ENCODE measurements at places on chromosomes 16 and 17.

- DNase-seq = peak; percentile 53
Measured at GRCh38 chr17:35931794-35932425, 1.3 kb upstream of the RDM1 start.

GRCh38 chr17:63774969-63775265 lies 947 bp downstream of the DDX42 start:
- no peak for DNase-seq

DNA sequence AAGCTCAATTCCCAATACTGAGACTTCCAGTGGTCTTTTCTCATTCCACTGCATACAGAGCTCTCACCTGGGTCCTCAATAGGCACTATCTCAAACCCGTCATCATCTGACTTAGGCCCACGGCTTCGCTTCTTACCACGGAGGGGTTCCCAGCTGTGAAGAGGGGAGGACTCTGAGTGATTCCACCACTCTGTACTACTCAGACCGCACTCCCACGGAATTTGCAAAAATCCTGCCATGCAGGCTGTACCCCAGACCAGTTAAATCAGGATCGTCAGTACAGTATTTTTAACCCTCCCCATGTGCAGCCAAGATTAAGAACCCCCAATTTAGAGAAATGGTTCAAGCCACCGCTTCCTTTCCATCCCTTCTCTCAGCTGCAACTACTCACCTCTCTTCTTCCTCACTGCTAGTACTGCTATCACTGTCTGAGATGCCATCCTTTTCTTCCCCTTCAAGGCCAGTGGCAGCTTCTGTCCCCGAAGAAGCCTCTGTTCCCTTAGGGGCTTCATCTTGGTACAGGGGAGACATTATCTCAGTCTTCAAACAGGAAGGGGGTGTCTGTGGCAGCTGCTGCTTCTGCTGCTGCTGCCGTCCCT lies 6.2 kb upstream of the PSMC5 start:
- DNase-seq = no peak

GRCh38 chr16:58160855-58161254 lies 31.7 kb upstream of the CFAP20 start:
- DNase-seq = no peak

DNA sequence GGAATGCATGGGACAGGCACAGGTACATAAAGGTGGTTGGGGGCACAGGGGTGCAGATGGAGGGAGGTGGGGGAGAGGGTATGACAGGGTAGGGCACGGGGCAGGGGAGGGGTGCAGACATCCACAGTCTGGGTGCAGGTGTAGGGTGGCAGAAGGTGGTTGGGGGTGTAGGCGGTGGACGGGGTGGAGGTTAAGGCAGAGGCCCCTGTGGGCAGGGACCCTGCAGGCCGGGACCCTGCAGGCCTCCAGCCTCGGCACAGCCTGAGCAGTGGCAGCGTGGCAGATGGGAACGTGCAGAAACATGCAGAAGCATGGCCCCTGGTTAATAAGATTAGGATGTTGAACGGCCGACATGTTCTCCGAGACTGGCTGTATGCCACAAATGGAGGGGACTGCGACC lies 115.2 kb downstream of the RBFOX3 start:
- DNase-seq = no peak

DNA sequence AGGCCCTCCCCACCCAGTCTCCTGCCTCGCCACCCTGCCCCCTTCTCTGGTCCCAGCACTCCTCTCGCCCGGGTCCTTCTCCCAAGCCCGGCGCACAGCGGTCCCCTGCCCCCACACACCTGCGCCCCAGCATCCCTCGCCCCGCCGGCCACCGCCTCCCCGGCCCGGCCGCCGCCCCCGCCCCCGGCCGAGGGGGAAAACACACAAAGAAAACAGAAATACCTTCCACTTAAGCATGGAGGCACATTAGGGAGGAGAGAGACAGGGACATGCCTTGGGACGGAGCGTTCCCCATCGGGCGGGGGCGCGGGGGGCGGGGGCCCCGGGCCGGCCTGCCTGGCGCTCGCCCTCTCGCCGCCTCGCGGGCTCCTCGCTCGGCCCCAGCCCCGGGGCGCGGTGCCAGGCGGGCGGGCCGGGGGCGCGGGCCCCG lies 326 bp downstream of the SRCIN1 start:
- peak; percentile 77 for DNase-seq

GRCh38 chr16:28053461-28053860 lies 10.1 kb downstream of the GSG1L start:
- no peak for DNase-seq

DNA sequence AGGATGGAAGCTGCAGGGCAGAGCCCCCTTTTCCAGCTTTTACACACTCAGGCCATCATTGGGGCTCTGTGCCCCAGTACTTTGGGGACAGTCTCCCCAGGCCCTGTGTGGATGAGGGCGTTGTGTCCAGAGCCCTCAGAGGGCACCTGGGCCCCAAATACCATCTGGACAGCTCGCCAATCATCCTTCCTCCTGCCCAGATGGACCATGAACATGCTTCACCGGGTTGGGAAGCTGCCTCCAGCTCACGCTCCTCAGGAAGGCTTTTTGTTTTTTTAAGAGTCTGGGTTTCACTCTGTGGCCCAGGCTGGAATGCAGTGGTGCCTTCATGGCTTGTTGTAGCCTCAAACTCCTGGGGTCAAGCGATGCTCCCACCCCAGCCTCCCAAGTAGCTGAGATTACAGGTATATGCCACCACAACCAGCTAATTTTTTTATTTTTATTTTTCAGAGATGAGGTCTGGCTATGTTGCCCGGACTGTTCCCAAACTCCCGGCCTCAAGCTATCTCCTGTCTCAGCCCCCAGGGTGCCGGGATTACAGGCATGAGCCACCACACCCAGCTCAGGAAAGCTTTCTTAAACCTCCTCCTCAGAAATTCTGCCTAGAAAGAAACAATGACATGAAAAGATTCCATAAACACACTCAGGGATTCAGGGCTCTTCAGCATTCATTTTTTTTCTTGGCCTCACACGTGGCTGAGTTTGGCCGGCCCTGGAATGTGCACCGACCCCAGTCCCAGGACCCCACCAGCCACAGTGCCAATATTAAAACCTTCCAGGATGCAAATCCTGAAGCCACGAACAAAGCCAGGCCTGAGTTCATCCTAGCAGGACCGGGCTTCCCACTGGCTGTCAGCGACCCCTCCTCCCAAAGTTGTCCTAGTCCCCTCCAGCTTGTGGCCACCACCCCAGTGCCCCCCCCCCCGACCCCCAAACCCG lies 27.4 kb upstream of the ZNF423 start:
- DNase-seq = peak; percentile 21

GRCh38 chr16:17832738-17833137 lies 362.0 kb upstream of the XYLT1 start:
- no peak for DNase-seq

- no peak for DNase-seq
Measured at GRCh38 chr16:2211923-2212347, 1.3 kb upstream of the BRICD5 start.

- no peak for DNase-seq
Measured at GRCh38 chr16:72427783-72428331, 255.9 kb upstream of the PMFBP1 start.

- peak; percentile 45 for DNase-seq
Measured at GRCh38 chr17:2449486-2449885, 48.6 kb upstream of the MNT start.

DNA sequence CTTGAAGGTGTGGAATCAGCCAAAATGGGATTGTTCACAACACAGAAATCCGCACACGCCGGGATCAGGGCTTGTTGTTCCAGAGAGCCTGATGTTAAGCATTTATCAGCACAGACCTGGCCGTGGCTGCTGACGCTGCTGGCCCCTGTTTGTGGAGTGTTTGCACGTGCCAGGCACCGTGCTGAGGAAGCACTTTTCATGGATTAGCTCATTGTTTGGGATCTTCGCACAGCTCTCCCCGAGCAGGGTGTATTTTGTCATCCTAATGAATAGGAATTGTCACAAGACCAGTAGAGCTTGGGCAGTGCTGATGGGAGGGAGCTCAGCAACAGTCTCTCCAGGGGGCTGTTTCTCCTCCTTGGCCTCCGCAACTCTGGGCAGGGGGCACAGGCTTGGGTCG lies 160.4 kb upstream of the PLCG2 start:
- no peak for DNase-seq

- DNase-seq = no peak
Measured at GRCh38 chr17:82590881-82591539, 57.2 kb downstream of the WDR45B start.

DNA sequence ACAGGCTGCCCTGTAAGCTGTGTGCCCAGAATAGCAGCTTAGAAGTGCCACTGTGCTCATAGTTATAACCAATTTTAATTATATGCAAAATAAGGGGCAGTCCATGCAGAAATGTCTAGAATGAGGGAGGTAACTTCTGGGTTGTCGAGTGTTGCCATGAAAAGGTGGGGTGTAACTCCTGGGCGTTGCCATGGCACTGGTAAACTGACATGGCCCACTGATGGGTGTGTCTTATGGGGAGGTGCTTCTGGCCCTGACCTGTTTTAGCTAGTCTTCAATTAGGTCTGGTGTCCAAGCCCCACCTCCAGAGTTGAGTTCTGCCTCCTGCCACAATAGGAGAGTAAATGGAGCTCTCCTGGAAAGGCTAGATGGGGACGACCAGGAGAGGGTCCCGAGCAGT lies 120.6 kb downstream of the SALL1 start:
- DNase-seq = no peak

DNA sequence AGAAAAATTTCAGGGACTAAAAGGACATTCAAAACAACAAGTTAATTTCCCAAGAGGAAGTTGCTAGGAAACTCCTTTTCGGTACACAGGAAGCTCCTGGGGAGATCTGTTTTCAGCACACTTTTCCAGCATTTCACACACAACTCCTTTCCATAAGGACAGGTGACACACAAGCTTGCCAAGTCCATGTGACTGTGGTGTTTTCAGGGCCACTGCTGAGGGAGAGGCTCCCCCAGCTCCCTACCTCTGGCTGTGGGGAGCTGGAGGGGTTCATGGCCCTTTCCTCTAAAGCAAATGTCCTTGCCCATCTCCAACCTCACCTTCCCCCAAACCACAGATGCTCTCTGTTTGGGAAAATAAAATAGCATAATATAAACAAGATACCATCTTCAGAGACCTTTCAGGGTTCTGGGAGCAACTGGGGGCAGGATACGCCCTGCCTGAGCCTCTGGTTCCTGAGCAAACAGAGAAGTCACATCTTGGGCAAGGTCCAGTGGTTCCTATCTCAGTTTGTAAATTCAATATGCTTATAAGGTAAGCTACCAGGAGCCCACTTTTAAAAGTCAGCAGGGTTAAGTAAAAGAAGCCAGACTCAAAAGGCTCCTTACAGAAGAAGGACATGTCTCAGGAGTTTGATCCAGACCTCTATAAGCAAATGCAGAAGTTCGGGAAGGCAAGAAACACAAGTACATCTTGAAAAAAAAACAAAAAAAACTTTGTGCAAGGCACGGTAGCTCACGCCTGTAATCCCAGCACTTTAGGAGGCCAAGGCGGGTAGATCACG lies 3.0 kb downstream of the PDZD9 start:
- no peak for DNase-seq

- DNase-seq = peak; percentile 52
Measured at GRCh38 chr16:21169249-21169981, 10.9 kb downstream of the LDAF1 start.

DNA sequence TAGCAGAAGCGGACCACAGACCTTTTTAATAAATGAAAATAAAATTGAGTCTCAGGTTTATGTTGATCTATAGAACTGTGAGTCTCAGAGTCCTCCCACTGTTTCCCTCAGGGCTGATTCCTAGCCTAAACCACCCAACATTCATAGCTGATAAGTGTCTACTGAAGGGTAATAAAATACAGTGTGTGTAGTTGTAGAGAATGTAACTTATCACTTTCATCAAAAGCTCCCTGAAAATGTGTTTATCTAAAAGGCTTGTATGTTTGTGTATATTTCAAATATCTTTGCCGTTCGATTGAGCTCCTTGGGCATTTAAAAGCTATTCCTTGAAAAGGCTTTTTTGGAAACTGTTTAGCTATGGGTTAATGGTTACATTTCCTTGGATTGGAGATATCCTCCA lies 740.3 kb upstream of the SOX9 start:
- no peak for DNase-seq

- DNase-seq = no peak
Measured at GRCh38 chr17:65541453-65541852, 20.0 kb downstream of the AXIN2 start.

GRCh38 chr17:21378553-21378952 lies 2.4 kb downstream of the KCNJ12 start:
- DNase-seq = no peak

DNA sequence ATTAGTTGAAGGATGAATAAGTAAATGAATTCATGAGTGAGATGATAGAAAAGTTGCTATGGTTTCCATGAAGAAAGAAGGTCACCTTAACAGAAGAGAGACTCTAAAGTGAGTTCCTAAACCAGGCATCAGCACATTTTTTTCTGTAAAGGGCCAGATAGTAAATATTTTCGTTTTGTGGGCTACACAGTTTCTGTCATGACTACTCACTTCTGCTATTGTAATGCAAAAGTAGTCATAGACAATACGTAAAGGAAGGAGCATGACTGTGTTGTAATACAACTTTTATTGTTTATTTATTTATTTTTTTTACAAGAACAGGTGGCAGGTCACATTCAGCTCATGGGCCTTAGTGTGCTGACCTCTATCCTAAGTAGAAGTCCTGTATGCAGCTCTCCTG lies 426.1 kb upstream of the DYNLRB2 start:
- DNase-seq = no peak

GRCh38 chr16:86092586-86093480 lies 193.9 kb downstream of the IRF8 start:
- no peak for DNase-seq

GRCh38 chr17:965311-965989 lies 14.1 kb downstream of the NXN start:
- no peak for DNase-seq

DNA sequence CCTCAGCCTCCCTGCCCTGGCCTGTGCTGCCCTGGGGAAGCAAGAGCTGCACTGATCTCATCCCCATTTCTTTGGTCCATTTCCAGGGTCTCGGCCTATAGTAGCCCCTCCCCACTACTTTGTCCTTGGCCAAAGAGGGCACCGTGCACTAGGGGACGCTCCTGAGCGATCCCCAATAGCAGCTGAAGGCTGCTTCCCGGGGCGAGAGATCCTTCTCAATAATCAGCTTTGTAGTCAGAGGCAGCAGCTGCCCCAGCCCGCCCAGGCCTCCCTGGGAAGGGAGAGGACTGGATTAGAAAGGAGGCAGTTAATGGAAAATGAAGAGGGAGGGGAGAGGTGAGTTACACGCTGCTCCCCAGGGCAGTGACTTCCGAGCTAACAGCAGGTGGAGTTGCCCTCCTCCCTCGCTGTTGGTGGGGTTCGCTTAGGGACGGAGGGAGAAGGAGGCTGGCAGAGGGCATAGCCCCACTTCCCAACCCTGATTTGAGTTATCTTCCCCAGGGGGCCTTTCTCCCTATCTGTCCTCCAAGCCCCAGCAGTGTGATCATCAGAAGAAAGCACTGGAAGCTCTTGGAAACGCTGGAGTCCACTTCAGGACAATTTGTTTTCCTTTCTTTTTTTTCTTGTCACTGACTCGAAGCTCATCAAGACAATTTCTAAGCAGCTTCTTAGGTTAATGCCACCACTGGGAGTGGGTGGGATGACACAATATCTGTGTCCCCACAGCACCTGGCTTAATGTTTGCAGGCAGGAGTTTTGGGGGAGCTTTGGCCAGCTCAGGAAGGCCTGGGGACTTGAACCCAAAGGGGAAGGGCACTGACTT lies 2.6 kb downstream of the MXRA7 start:
- peak; percentile 90 for DNase-seq

- no peak for DNase-seq
Measured at GRCh38 chr16:17244872-17245551, 225.7 kb downstream of the XYLT1 start.

GRCh38 chr17:71084219-71084618 lies 914.9 kb downstream of the KCNJ2 start:
- no peak for DNase-seq
